MCF 10A (cell line): ENCODE measurements at places on chromosomes 5 and 9. TPM values are rescaled to one million over a fixed set of nuclear protein-coding genes. Genes with fewer than 3 reads are reported as not detected.

DNA sequence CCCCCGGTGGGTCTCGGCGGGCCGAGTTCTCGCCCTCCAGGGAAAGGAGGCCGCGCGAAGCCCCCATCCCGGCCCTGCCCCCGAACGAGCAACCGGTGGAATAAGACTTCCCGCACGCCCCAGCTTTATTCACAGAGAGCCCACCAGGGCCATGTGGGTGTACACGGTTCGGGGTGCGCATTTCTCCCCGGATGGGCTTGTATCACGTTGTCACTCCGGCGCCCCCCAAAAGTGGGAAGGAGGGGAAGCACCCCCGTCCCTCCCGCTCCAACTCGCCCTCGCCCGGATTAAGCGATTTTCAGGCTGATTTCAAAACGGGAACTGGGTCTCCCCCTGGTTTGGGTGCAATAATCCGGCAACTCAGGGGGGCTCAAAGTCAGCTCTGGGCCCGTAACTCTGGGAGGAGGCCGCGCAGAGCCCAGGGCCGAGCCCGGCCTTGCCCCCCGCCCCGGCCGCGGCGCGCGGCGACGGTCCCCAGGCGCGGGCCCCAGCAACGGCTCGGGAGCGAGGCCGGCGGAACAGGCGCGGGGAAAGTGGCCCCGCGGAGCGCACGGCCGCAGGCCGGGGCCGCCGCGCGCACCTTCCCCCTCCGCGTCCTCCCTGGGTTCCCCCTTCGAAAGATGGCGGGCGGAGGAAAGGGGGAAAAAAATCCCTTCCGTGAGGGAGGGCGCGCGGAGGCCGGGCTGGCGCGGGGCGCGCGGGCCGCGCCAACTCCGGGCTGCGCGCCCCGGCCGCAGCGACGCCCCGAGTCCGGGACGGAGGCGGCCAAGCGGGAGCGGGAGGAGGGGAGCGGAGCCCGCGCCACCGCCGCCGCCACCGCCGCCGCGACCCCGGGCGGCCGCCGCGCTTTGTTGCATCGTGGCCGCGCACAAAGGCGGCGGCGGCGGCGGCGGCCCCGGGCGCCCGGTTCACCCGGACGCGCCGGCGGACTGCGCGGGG lies 644 bp downstream of the BRD3 start:
- no peak for DNase-seq

- DNase-seq, result no peak
Observed at GRCh38 chr9:127960410-127961154, 20.2 kb downstream of the EEIG1 start.

The CARTPT gene
- total RNA-seq, result not detected in 2 replicates

- peak; percentile 83 for DNase-seq
Observed at GRCh38 chr5:76641514-76642120, 18.4 kb upstream of the F2RL2 start.

DNA sequence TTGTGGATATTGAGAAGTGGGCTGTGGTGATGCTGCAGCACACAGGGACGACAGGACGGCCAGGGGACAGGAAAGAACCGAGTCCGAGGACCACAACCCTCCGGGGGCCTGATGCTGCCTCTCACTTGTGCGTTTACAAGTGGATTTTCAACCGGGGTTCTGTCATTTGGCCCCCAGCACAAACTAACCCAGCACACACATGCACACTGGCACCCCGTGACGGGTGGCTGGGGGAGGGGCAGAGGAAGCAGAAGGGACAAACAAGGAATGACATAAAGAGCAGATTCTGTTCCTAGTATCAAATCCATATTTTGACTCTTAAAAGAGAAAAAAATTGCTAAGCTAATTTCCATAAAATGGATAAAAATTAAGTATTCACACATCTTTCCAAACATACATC lies 18.3 kb upstream of the ZFYVE16 start:
- DNase-seq, result no peak
